Esophagus squamous epithelium (tissue), 5 donors: ENCODE measurements at places on chromosomes 12 and 14. TPM values are rescaled to one million over a fixed set of nuclear protein-coding genes. Genes with fewer than 3 reads are reported as not detected.

The PPM1H gene
- 0.76 TPM for total RNA-seq

The C1QL4 gene
- not detected for total RNA-seq

The KLRD1 gene
- total RNA-seq = 2.3 TPM

The ALG10B gene
- 4.4 TPM for total RNA-seq

The LRP1-AS gene
- total RNA-seq = not detected
